ENCODE measurements at places on chromosomes 11 and 22. TPM values are rescaled to one million over a fixed set of nuclear protein-coding genes. Genes with fewer than 3 reads are reported as not detected.
A peak's percentile ranks its signal among the peaks of the same experiment; 100 is the strongest.

DNA sequence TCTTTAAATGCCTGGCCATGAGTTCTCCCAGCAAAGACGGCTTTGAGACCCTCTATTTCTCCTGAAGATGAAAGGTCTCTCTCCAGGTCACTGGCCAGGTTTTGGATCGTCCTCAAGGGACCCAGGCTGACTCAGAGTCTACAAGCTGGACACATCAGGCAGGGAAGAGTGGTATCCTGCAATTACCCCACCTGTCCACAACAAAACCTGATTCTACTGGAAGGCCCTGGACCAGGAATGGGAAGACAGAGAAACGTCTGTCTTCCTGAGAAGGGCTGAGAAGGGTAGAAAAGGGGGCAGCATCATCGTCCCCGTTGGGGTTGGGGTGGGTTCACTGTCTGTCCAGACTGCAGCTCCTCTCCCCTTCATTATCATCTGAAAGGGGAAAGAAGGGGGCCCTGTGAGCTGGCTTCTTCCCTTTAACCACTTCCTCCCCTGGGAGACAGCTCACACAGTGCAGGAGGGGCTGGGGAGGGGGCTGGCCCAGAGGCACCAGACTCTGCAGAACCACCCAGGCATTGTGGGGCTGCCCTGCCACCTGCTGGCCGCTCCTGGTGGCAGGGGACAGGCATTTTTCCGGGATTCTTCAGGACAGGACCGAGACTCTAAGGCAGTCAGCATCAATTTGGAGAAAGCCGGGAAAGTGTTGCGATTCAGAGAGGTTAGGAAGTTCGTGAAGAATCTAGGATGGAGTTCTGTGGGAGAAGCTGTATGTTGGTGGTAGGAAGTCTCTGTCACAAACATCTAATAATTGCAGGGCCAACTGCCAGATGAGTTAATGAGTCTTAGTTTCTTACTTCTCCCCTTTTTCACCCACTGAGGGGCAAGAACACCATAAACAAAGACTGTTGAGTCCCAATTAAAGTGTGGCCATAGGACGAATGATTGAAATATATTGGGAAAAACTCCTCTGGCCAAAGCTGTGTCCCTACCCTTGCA, 57.6 kb downstream of the SYN3 start:
- DNase-seq, result peak; percentile 27

DNA sequence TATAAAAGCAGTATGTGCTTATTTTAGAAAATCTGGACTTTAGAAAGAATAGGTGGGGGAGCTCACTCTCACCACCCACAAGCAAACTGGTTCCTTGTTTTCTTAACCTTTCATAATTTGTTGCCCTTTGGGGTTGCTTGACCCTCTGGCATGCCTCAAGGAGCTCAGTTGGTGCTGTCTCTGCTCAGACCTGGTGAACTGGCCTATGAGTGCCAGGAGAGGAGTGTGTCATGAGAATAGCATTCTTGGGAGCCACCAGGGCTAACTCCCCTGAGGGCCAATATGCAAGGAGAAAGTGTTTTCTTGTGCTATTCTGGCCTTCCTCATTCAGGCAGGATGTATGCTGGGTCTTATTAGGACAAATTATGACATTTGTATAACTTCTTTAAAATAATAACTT, 21.0 kb upstream of the AMOTL1 start:
- DNase-seq, result no peak

GRCh38 chr22:50483977-50484853, 2.4 kb upstream of the MIOX start:
- DNase-seq, result peak; percentile 59

- peak; percentile 87 for DNase-seq
Measured at GRCh38 chr11:94525546-94526324, 13.5 kb downstream of the C11orf97 start.

- DNase-seq, result no peak
Measured at GRCh38 chr22:34841911-34842310, 224.0 kb upstream of the ISX start.

Gene PNPLA5
- total RNA-seq, result not detected

Measured in mucosa of gallbladder (tissue), 1 donor.